ENCODE measurements at places on chromosomes 13 and 19.

GRCh38 chr19:13847407-13848339, 29.3 kb upstream of the NANOS3 start:
- DNase-seq: no peak

GRCh38 chr13:34567597-34567996, 374.5 kb upstream of the NBEA start:
- DNase-seq: no peak

DNA sequence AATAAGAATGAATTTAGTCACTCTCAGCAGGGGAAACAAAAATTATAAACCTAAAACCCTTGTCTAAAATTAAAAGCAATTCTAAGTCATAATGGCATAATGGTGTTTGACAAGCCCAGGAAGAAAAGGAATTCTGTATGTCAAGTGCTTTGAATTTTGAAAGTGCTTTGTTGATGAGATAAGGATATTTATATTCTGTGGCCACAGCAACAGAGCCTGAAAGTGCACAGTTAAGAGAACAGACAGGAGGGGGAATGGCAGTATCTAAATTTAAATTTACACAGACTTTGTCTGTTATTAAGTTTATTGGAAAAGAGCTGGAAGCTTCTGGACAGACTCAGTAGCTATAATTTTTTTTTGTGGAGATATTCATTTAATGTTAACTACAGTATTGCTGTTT, 69.8 kb downstream of the OLFM4 start:
- DNase-seq: no peak

DNA sequence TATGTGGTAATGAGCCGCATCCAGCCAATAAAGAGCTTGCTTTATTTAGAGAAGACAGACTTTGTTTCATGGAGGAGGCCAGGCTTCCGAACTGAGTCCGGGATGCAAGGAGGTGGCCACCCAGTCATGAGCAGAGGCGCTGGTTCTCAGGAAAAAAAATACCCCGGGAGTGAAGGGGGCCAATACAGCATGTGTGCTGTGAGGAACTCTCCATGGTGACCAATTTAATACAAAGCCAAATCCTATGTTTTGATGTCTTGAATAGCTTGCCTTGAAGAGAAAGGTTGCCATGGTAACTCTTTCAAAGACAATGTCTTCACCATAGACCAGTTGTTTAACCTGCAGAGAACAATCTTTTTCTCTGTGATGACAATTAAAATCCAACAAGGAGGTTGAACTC, 43.4 kb upstream of the PDCD5 start:
- DNase-seq: no peak

- no peak for DNase-seq
Measured at GRCh38 chr13:100347968-100348367, 240.6 kb downstream of the GGACT start.

- no peak for DNase-seq
Measured at GRCh38 chr13:109369353-109370052, 416.9 kb downstream of the IRS2 start.

GRCh38 chr13:40589285-40590109, 76.9 kb downstream of the FOXO1 start:
- DNase-seq: no peak

- no peak for DNase-seq
Measured at GRCh38 chr13:94305463-94305862, 174.0 kb downstream of the DCT start.

DNA sequence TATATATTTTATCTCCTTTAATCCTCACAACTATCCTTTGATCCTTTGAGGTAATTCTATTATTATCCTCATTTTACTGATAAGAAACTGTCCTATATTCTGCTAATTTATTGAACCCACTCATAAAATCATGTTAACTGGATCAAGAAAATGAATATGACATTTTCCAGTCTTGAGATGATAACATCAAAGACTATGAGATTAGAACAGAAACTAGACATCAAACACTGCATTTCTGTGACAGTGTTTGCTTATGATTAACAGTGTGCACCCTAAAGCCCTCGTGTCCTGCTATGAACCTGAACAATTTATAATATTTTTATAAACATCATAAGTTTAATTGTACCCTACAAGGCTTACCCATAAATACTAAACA, 96.3 kb downstream of the TBC1D4 start:
- no peak for DNase-seq

- no peak for DNase-seq
Measured at GRCh38 chr13:91368676-91369440, 21.4 kb downstream of the MIR17HG start.

DNA sequence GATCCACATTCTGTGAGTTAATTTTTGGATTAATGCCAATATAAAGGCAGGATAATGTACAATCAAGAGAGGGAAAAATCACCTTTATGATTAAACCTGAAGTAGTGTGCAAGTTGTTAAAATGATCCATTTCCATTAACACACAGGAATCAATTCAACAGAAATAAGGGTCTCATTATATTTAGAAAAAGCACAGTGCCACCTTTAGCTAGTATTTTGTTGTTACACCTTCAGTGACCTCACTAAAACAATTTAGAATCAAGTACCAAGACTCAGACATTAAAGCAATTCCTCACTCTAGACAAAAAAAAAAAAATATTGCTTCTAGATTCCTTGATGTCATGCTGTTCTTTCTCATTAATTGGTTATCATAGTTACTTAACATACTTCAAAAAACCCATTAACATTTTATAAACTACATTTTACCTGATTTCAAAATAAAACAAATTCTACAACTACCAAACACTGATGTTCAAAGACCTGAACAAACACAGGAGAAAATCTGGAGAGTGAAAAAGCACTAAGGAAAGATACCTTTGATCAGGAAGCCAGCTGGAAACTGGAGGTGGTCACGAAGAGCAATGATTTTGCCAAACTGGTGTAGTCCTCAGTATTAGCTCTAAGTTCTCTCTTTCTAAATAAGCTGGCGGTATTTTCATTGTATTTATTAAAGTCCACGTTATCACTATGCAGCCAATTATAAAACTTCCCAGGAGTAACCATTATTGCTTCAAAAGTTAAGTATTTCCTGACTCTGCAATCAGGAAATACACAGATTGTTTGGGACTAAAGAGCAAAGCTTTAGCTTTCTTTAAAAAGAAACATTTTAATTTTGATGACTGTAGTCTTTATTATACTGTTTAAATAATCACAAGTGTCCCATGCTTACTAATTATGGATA, 115.3 kb downstream of the TBC1D4 start:
- no peak for DNase-seq

- no peak for DNase-seq
Measured at GRCh38 chr13:112756511-112756966, 66.7 kb downstream of the ATP11A start.

DNA sequence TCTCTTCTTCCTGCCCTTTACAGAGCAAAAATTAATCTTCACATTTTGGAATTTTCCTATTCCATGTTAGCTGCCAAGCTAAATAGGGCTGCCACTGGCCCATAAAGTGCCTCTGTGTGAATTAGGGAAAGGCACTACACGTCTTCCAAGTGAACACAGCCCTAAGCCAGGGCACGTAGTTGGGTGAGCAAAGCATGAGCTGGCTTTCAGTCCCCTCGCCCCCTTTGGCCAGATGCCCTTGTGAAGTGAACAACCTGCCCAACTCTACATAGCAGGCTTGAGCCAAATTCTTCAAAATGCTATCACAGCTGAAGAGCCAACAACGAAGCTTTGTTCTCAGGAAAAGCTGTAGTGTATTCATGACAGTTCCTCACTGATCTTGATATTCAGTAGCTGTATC, 213.1 kb downstream of the OXGR1 start:
- DNase-seq: no peak

DNA sequence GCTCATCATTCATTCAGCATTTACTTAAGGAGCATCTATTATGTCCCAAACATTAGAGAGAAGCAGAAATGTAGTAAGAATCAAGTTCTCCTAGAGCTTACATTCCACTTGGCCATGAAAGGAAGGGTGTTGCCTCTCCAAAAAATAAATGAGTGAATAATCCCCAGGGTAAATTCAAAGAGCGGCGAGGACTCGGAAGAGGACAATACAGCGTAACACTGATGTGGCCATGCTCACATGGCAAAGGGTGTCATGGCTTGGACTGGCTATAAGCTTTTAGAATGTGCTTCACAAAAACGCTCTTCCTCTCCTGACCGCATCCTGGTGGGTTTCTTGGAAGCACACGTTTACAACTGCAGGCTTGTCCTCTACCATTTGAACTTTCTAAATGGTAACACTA, 290.2 kb downstream of the IRS2 start:
- no peak for DNase-seq

DNA sequence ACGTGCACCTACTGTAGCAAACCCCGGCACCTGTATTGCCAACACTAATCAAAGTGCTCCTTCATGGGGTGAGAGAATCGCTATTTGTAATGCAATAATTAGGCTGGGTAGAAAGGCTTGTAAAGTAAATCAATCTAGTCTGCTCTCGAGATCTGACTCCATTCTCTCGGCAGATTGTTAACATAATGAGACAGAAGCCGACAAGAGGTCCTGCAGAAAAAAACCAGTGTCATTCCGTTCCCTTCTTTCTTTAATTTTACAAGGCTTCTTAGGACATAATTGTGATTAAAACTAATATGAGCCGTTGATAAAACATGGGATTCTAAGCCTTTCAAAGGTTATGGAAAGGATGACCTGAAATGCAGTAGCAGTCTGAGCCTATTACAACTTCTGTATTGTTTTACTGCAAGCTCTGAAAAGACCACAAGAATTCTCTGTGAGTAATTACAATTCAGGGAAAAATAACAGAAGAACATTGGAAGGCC, 530.0 kb downstream of the PCDH9 start:
- no peak for DNase-seq

DNA sequence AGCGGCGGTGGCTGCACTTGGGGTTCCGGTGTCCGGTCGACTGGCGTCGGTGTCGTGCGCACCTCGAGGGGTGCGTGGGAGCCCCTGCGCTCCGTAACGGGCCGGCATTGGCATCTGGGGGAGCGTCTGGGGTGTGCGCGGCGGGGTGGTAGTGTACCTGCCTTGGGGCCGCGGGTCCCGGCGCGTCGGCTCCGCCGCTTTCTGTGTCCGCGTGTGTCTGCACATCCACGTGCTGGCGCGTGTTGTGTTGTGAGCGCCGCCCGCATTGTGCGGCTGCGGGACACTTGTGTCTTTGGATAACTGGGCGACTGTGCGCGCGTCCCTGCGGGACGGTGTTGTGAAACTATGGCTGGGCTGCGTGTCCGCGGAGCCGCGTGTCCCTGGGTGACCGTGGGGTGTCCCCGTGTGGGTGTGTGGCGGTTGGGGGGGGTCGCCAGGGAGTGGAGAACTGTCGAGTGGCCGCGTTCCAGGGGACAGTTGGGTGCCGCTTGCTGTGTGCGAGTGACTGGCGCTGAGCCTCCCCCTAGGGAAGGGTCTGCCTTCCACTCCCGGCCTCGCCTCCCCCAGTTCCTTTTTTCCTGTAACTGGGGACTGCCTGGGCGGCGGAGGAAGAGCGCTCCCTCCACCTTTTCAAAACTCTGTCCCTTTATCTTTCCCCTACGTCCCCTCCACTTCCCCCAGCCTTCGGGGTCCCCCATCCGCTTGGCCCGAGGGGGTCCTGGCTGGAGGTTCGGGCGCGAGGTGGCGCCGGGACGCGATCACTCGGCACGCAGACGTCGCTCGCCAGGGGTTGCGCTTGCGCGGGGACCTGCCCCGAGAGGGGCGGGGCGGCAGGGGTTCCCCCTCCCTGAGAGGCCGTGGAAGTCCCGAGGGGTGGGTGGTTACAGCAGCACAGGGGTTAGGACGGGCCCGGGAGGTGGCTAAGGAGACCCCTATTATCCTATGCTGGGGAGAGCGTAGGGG, 5.7 kb upstream of the NFIC start:
- DNase-seq: peak; percentile 66

DNA sequence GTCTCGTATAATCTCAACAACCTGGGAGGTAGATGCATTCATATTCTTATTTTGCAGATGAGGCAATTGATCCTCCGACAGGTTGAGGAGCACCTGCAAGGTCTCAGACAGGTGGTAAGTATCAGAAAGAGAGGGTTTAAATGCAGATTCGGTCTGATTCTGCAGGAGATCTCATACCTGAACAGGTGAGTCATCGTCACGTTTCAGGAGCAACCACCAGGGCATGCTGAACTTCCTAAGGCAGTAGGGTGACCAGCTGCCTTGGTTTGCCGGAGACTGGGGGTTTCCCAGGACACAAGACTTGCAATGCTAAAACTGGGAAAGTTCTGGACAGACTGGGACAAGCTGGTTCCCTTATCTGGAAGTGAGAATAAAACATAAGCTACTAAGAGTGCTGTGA, 68.8 kb upstream of the TSHZ3 start:
- DNase-seq: no peak

GRCh38 chr19:55090564-55090963, 14.9 kb downstream of the EPS8L1 start:
- no peak for DNase-seq

- no peak for DNase-seq
Measured at GRCh38 chr13:29852472-29853054, 2.1 kb upstream of the UBL3 start.

GRCh38 chr19:5321851-5322681, 18.5 kb downstream of the PTPRS start:
- DNase-seq: no peak

DNA sequence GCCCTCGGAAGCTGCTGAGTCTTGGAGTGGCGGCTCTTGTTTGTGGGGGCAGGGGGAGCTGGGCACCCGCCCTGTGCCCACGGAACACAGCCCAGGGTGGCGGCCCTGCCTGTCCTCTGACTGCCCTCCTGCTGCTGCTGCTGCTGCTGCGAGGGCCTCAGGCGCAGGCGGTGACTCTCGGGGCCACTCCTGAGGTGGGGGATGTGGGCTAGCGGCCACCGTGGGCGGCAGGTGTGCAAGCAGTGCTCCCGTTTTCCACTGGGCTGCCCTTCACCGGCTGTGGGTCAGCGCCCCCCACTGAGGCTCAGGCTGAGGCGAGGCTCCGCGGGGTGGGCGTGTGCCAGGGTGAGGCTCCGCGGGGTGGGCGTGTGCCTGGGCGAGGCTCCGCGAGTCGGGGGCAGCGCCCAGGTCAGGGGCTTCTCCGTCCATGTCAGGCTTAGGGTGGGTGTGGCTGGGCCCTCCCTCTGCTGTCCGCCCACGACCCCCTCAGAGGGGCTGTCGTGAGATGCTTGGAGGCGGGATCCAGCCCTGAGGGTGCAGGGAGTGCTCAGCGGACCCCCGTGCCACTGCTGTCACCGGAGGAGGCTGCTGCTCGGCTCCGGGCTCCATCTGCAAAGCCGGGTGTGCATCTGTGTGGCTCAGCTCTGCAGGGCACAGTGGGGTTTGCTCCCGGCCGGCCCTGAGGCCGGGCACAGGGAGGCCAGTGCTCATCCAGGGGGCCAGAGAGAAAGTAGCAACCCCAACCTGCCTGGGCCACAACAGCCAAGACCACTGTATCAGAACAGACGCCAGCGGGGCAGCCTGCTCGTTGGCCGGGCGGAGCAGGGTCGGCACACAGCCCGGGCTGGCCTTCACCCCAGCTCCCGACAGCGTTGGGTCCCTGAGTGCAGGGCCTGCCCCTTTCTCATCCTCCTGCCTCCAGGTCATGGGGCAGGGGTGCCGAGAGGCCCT, 14.5 kb downstream of the CSNK1G2 start:
- DNase-seq: no peak

DNA sequence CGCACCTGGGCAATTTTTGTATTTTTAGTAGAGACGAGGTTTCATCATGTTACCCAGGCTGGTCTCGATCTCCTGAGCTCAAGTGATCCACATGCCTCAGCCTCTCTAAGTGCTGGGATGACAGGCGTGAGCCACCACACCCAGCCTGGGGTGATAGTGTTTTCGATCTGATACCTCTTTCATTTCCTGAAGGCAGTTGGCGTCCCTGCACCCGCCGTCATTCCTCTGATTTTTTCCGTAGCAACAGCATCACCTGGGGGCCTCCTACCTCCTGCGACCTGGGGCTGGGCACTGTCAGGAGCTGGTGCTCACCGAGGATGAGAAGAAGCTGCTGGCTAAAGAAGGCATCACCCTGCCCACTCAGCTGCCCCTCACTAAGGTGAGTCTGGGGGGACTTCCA, 10.8 kb downstream of the CREB3L3 start:
- DNase-seq: no peak
